GM10248 (cell line): ENCODE measurements at places on chromosomes 13 and 19.

DNA sequence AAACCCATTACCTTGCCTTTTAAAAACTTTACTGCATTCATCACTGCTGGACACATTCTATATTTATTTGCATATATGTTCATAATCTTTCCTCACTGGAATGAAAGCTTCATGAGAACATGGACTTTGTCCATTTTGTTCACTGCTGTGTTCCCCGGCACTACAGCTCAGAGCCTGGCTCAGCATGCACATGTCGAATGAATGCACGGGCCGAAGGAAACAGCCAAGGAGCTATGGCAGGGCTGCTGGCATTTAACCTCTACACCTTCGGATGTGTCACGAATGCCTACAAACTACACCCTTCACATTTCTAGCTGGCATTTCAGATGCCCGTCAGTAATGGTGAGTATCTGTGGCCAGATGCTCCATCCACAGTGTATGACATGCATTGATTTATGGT is 7.6 kb downstream of the MTIF3 start:
- no peak for DNase-seq

GRCh38 chr13:92272177-92272576 is 873.8 kb downstream of the GPC5 start:
- DNase-seq: no peak

- DNase-seq: no peak
These were observed 7.1 kb upstream of the CLPP start for GRCh38 chr19:6354098-6354674.

- no peak for DNase-seq
These were observed 25.4 kb downstream of the SERP2 start for GRCh38 chr13:44399074-44399473.

DNA sequence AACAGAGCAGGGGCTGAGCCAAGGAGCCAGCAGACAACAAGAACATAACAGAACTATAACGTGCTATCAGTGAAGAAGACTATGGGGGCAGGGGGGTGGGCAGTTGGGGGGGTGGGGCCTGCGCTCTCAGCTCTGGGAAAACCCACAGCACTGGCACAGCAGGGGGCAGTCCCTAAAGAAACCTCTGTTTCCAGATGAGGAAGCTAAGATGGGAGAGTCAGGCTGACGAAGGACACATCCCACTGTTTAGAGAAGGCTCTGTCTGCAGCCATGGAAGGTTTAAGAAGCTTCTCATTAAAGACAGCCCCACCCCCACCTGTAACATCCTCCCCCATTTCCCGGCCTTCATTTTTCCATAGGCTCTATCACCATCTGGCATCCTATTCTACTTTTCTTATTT is 7.1 kb upstream of the DOCK9 start:
- no peak for DNase-seq

GRCh38 chr19:50724522-50725217 is 1.5 kb downstream of the CLEC11A start:
- DNase-seq: peak; percentile 100

- DNase-seq: no peak
These were observed 112.0 kb downstream of the TBC1D4 start for GRCh38 chr13:75369981-75370380.

GRCh38 chr19:48796298-48797083 is 14.3 kb downstream of the BCAT2 start:
- no peak for DNase-seq

DNA sequence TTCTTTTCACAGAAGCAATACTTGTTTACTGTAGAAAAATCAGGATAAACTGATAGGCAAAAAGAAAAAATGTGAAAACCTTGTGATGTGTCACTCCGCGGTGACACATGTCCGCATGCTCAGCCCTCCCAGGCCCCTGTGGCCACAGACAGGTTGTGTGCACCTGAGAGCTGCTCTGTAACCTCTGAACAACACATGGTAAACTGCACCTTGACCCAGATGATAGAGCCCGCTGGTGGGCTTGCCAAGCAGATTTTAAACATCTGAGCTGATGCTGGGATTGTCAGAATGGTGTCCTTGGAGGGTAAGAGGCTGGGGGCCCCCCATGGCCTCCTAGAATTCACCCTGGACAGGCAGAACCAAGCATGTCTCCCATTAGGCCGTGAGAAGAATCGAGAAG is 33.8 kb downstream of the DHRS12 start:
- DNase-seq: no peak
